NCI-H446 treated with DMSO at 0.1 percent for 48 hours (cell line): ENCODE measurements at places on chromosomes 1 and 21.

DNA sequence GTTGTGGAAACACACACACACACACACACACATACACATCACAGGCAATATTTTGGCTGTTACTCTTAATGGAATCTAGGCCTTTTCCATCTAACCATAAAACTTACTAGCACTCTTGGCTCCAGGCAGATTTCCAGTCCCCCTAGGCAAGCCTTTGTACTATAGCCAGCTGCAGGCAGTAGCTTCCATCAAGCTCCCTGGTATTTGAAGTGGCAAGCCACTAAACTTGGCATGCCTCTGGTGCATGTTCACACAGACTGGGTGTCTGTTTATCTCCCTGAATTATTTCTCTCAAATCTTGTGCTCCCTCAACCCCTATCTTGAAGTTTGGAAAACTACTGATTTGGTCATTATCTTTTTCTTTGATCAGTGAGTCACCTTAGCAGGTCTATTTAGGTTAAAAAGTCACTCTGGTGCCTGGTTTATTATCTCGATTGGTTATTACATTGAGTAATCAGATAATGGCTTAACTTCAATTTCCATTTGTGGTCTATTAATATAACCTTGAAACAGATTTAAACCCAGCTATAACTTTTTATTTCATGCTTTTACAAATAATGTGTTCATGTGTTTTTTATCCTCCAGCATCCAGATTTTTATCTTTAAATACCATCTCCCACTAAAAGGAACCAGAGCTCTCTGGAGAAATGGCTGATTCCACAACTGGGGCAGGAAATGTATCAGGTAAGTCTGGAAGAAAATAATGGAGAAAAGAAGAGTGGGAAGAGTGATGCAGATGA, 2.7 kb upstream of the RBM15 start:
- peak; percentile 35 for DNase-seq

- DNase-seq, result peak; percentile 47
These were observed 63.5 kb upstream of the SSX2IP start for GRCh38 chr1:84753516-84754385.

GRCh38 chr1:2300851-2301606, 72.9 kb downstream of the SKI start:
- no peak for DNase-seq

DNA sequence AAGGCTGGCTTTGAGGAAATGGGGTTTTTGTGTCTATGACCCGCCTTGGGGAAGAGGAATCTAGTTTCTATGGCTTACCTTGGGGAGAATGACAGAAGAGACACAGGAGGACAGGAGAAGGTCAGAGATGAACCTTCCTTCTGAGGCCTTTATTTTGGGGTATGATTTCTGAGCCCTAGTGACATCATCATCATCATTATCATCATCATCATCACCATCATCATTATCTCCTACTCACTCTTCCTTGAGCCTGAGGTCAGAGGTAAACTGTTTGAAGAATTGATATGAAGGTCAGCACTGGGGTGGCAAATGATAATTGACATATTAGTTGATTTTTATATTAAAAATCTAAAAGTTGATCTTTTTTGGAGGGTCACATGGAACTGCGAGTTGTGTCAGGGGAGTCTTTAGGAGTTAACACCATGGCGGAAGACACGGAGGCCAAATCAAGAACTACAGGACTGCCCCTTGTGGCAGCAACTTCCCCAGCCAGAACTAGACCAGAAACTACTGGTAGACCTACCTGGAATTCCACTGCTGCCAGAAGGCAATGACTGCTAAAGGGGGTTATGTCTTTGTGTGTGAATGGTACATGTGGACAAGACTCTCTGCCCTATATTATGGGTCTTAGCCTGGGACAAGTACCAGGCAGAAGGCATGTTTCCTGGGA, 49.8 kb upstream of the WLS start:
- no peak for DNase-seq

GRCh38 chr21:28220680-28221079, 772.0 kb downstream of the LTN1 start:
- DNase-seq, result no peak

DNA sequence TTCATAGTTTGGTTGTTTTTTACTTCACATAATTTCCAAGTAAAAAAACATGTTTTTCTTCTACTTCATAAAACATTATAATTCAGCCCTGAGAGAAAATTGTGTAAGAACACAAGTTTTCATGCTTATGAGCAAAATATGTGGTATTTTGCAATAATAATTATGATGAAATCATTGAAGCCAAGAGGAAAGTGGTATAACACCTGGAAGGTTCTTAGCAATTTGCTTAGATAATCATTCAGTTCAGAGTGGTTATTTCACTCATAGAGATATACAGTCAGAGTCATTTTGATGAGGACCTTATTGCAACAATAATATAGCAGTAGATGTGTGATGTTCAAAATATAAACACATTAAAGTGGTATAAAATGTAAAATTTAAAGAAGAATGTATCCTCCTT, 94.5 kb downstream of the PLPPR4 start:
- DNase-seq, result no peak

DNA sequence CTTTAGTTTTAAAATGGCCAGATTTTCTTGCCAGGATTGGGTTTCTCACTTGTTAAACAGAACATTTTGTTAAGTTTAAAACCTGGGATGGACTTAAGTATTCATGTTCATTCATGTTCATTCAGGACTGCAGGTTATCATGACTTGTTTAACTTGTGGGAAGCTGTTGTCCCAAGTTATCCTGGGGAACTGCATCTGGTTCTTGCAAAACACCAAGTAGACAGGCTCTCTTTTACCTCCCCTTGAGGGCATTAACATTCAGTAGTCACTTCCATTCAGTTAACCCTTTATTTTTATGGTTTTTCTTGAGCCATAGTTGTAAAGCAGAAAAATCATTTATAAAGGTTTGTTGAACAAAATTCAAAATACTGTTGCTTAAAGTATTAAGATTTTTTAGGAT, 8.1 kb downstream of the SOD1 start:
- DNase-seq, result no peak

GRCh38 chr1:10473145-10473765, 926 bp upstream of the DFFA start:
- DNase-seq, result no peak

- DNase-seq, result no peak
These were observed 280.8 kb downstream of the SPATA17 start for GRCh38 chr1:217911908-217912307.

GRCh38 chr1:205963352-205964155, 20.3 kb upstream of the SLC26A9 start:
- DNase-seq, result no peak

- no peak for DNase-seq
These were observed 67.1 kb downstream of the KCNH1 start for GRCh38 chr1:211066781-211067384.

GRCh38 chr1:115678141-115678540, 36.4 kb downstream of the VANGL1 start:
- DNase-seq, result no peak

DNA sequence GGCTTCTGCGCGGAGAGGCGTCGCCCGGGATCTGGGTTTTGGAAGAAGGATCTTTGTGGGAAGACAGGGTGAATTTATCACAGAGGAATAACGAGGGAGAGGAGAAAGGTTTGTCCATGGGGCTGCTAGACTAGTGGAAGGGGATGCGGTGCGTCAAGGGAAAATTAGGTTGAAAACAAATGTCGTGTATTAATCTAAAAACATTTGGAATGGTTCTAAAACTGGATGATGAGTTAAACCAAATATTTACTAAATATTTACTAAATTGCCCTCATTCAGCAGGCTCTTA, 647 bp downstream of the RO60 start:
- no peak for DNase-seq

DNA sequence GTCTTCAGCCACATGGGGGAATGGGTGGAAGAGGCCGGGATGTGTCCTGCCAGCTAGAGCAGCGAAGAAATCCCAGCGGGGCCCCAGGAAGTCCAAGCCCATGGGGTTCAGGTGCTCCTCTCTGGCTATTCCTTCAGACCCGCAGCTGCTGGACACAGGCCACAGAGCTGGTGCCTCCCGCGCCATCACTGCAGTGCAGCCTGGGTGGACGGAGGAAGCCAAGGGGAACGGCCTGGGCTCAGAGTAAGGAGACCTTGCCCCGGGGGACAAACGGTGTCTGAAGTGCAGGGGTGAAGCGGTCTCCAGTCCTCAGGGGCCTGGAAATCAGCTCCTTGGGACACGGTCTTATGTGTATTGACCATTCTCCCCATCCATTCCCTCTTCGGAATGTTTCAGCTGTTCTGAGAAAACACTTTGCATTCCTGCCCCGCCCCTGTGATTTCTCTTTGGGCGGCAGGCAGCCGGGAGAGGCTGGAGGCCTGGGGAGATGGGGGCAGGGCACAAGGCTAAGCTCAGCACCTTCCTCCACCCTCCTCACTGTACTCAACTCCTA, 18.4 kb downstream of the MTHFR start:
- no peak for DNase-seq

- peak; percentile 84 for DNase-seq
These were observed 24.7 kb downstream of the MEF2D start for GRCh38 chr1:156475568-156476500.

- DNase-seq, result no peak
These were observed 191.3 kb downstream of the BACH1 start for GRCh38 chr21:29490016-29490415.

DNA sequence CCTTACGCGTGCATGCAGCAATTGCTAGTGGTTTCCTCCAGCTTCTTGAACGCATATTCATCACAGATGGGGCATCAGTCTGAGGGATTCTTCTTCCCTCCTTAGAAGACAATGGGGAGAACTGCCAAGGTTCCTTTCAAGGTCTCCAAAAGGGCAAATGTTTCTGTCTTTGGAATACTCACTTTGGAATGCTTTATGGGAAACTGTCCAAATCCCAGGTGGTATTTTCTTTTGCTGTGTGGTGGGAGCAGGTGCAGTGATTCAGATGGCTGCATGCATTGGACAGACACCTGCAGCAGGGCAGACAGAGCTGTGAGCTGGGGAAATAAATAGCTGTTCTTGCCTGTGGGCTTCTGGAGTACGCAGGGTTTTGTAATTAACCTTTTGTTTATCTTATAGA, 40.5 kb downstream of the URB2 start:
- DNase-seq, result no peak

- no peak for DNase-seq
These were observed 210.3 kb downstream of the KCTD3 start for GRCh38 chr1:215777370-215777925.

GRCh38 chr1:209767706-209768105, 11.9 kb downstream of the TRAF3IP3 start:
- no peak for DNase-seq

GRCh38 chr1:216464489-216464888, 41.2 kb upstream of the USH2A start:
- no peak for DNase-seq

GRCh38 chr1:150261367-150261766, 3.8 kb downstream of the CA14 start:
- no peak for DNase-seq

DNA sequence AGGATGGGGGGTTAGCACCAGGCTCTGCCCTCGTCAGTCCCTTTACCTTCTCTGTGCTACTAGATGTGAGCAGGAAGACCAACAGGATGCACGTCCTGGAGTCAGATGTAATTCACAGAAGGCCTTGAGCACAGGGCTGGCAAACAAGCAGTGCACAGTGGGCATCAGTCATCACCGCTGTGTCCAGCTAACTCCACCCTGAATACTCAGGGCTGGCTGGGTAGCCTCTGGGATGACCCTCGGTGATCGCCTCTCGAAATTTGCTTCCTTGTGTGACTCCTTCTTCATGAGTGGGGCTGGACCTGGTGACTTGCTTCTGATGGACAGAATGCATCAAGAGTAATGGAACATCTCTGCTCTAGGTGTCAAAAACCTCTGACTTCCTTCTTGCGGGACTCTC, 92.2 kb upstream of the TMPRSS2 start:
- DNase-seq, result no peak

DNA sequence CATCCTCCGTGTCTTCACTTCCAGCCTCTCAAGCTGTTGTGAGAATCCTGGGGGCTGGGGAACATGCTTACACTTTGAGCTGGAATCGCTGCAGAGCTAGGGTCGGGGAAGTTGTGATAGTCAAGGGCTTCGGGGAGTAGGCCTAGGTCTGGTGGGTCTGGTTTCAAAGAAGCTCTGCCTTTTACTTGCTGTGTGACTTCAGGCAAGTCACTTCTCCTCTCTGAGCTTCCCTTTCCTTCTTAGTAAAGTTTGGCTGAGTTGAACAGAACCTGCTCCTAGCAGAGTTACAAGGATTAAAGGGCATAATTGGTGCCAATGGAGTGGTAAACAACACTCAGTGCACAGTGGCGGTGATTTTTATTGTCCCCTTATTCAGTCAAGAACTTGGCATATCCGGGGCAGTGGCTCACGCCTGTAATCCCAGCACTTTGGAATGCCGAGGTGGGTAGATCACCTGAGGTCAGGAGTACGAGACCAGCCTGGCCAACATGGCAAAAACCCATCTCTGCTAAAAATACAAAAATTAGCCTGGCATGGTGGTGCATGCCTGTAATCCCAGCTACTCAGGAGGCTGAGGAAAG, 25.7 kb downstream of the ARHGEF19 start:
- no peak for DNase-seq

GRCh38 chr1:205440476-205441317, 15.1 kb downstream of the BLACAT1 start:
- no peak for DNase-seq

DNA sequence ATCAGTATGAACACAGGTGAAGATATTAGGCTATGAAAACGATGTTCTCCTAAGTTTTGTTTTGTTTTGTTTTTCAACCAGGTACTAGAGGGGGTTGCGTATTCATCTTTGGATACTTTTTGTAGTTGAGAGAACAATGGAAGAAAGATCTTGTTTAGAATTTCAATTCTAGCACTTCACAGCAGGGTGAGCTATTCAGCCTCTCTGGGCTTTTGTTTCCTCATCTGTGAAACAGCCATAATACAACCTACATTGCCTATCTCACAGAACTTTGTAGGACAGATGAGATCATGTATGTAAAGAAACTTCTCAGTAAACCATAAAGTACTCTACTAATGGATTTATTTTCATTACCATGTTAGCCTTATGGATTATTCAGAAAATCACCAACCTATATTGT, 199.5 kb downstream of the GPATCH2 start:
- DNase-seq, result no peak

DNA sequence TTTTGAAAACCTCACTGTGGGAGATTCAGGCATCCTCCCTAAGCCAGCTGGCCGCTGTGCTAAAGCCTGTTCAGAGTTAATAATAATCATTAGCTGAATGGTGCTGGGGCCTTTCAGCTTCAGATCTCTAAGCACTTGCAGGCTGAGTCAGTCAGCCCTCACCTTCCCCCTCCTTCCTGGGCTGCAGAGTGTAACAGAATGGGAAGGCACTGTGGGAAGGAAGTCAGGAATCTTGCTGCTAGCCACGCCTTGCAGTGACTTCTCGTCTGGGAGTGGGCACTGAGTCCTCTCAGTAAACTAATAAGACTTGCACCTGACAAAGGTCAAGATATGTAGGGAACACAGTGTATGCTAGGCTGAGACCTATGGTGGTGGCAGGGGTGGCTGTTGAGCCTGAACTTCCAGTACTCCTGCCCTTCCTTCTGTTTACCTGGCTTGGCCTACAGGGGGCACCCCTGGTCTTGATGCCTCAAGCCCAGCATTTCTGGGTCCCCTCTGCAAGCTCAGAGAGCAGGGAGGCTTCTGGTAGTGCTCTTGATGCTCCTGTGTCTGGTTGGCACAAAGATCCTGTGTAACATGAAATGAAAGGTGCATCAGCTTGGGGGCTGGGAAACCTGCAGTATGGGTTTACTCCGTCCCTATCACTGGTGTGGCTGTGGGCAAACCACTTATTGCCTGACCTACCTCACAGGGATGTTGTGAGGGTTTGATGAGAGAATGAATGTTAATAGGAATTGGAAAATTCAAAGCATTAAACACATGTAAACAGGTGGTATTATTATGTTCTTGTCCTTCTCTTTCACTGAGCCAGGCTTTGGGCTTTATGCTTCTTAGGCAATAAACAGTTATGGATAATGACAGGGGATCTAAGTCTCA, 6.0 kb downstream of the CYB561D1 start:
- no peak for DNase-seq
